H1 (cell line): ENCODE measurements at places on chromosomes 2 and 18.

- DNase-seq: no peak
- no peak overlapping the region for H3K27ac ChIP-seq
- H3K27me3 ChIP-seq: no peaks in the 10 kb centered on the region
- no peak overlapping the region for H3K4me3 ChIP-seq
- no peaks in the 10 kb centered on the region for H3K36me3 ChIP-seq
Observed at GRCh38 chr2:134897932-134898331, 20.7 kb upstream of the CCNT2 start.

- no peaks in the 10 kb centered on the region for H3K27me3 ChIP-seq
- DNase-seq: peak; percentile 39
- no peaks in the 10 kb centered on the region for H3K36me3 ChIP-seq
- H3K4me1 ChIP-seq: peaks cover 8% of the 10 kb centered on the region
Observed at GRCh38 chr18:72692086-72692485, 147.9 kb upstream of the CBLN2 start.

GRCh38 chr2:129620411-129620810 lies 359.1 kb upstream of the RAB6C start:
- H3K27me3 ChIP-seq: no peaks in the 10 kb centered on the region
- H3K4me1 ChIP-seq: peaks cover 3% of the 10 kb centered on the region; the same call in 1 of the 2 replicates
- no peak overlapping the region for H3K27ac ChIP-seq

- peaks cover 56% of the 10 kb centered on the region for H3K27me3 ChIP-seq
- H3K4me3 ChIP-seq: peak overlapping the region; percentile 80
- no peaks in the 10 kb centered on the region for H3K36me3 ChIP-seq
- peaks cover 18% of the 10 kb centered on the region for H3K4me1 ChIP-seq
- no peak overlapping the region for H3K27ac ChIP-seq
Observed at GRCh38 chr2:156331572-156332283, 793 bp downstream of the NR4A2 start.

DNA sequence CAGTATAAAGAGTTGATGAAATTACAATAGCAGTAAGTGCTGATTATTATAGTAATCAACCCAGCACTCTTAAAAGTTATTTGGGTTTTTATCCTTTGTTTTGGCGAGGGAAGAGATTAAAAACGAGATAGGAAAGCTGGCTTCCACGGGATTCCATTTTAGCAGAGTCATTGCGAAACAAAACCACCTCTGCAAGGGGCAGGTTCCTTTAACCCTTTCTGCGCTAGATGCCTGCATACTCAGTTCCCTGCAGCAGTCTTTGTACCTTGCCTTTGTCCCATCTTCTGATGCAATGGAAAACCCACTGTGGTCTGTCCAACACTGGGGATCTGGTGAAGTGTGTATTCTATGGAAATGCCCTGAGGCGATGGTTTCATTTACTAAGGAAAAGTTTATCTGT lies 2.7 kb downstream of the YPEL5 start:
- H3K4me3 ChIP-seq: peak overlapping the region; percentile 13; the same call in 1 of the 2 replicates
- DNase-seq: peak; percentile 53
- H3K4me1 ChIP-seq: peaks cover 4% of the 10 kb centered on the region; the same call in 1 of the 2 replicates
- H3K27me3 ChIP-seq: no peaks in the 10 kb centered on the region
- H3K36me3 ChIP-seq: no peaks in the 10 kb centered on the region
- H3K27ac ChIP-seq: peak overlapping the region; percentile 20; the same call in 1 of the 2 replicates

DNA sequence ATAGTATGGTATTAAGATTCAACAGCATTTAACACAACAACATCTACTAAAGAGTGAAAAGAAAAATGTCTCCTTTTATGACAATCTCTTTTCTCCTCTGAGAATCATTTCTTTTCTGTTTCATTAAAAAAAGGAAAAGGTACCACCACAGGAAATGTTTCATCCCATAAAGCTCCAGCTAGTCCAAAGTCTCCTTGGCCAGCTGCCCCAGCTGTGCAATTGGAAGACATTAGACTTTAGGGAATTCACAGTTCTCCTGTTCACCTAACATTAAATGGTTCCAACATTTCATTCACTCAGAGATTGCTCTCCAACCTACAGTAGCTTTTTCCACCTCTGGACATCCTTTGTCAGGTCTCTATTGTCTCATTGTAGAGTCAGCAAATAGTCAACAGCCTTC lies 78.7 kb upstream of the YPEL5 start:
- H3K27me3 ChIP-seq: no peaks in the 10 kb centered on the region
- H3K4me1 ChIP-seq: no peaks in the 10 kb centered on the region
- DNase-seq: no peak
- H3K4me3 ChIP-seq: no peak overlapping the region
- no peaks in the 10 kb centered on the region for H3K36me3 ChIP-seq

DNA sequence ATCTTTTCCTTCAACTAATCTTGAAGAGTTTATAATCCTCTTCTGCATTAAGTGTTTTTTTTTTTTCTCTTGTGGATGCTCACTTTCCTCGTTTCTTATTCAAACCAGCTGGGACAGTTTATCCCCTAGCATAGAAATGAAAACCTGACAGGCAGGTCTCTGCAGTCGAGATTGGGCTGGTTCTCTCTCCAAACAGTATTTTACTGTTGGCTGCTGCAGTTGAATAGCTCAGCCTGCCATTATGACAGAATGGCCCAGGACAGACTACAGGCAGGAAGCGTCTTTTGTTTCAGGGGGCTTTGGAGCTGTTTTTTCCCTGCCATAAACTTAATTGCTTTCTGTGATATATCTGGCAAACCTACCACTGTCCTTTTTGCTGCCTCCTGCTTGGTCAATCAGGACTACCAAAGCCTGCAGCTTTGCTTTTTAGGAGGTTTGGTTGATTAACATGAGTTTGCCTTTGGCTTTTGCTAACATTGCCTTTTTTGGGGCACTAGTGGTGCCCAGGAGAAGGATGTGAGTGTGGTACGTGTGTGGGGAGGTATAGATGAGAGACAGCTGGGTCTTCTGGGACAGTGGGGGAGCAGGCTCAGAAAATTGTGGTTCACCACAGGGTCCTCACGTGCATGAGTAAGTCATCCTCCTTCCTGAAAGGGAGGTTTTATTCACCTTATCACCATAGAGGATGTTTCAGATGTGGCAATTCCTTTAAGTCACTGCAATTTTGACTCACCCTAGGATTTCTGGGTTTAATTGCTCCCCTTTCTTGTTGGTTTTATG lies 128.7 kb downstream of the LYPD6B start:
- H3K4me1 ChIP-seq: no peaks in the 10 kb centered on the region
- H3K27me3 ChIP-seq: no peaks in the 10 kb centered on the region
- H3K27ac ChIP-seq: no peak overlapping the region
- no peaks in the 10 kb centered on the region for H3K36me3 ChIP-seq

- H3K36me3 ChIP-seq: peaks cover 2% of the 10 kb centered on the region; the same call in 1 of the 2 replicates
- no peak overlapping the region for H3K27ac ChIP-seq
- H3K27me3 ChIP-seq: no peaks in the 10 kb centered on the region
- no peaks in the 10 kb centered on the region for H3K4me1 ChIP-seq
- no peak for DNase-seq
- no peak overlapping the region for H3K4me3 ChIP-seq
Observed at GRCh38 chr2:119377993-119378345, 11.2 kb downstream of the DBI start.

- H3K4me3 ChIP-seq: no peak overlapping the region
- H3K27ac ChIP-seq: no peak overlapping the region
- DNase-seq: no peak
- H3K27me3 ChIP-seq: no peaks in the 10 kb centered on the region
- H3K4me1 ChIP-seq: 0 out of 2 replicates have a peak, but pooled peaks cover 5% of the 10 kb centered on the region
Observed at GRCh38 chr2:38374984-38375383, 2.1 kb downstream of the ATL2 start.

DNA sequence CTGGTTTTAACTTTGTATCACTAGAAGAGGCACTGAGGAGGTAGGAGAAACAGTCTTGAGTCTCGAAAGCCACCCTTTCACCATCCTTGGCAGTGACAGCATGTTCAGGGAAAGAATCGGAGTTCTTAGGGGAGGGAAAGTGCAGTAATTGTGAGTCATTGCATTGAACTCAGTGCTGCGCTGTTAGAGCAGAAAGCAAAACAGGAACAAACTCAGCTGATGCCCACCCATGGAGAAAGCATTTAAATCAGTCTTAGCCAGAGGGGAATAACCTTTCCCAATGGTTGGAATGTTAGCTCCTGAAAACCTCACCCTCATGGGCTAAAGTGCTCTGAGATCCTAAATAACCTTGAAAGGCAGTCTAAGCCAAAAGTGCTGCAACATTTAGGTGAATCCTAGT lies 845.6 kb upstream of the CNTNAP5 start:
- no peaks in the 10 kb centered on the region for H3K4me1 ChIP-seq
- H3K27ac ChIP-seq: no peak overlapping the region
- H3K36me3 ChIP-seq: no peaks in the 10 kb centered on the region
- H3K27me3 ChIP-seq: no peaks in the 10 kb centered on the region
- DNase-seq: no peak

DNA sequence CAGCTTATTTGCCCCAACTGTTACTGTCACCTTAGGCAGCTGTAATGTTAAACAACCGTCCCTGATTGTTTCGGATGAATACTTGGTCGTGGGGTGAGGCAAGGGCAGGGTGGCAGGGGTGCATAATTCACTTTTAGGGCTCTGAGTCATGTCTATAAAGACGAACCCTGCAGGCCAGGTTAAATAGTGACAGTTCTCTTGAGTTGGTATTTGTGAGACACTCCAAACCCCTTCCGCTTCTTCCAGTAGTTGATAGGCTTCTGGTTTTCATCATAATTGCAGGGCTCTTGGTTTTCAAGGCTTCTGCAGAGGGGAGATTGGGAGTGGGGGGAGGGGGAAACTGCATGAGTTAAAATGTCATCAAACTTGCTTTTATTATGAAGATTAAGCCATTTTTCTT lies 97.2 kb upstream of the TSPYL6 start:
- DNase-seq: no peak
- no peak overlapping the region for H3K27ac ChIP-seq
- peaks cover 6% of the 10 kb centered on the region; the same call in 1 of the 2 replicates for H3K4me1 ChIP-seq
- H3K4me3 ChIP-seq: no peak overlapping the region
- H3K36me3 ChIP-seq: no peaks in the 10 kb centered on the region

- H3K4me3 ChIP-seq: no peak overlapping the region
- no peak for DNase-seq
- H3K27ac ChIP-seq: no peak overlapping the region
- no peaks in the 10 kb centered on the region for H3K36me3 ChIP-seq
- no peaks in the 10 kb centered on the region for H3K4me1 ChIP-seq
Observed at GRCh38 chr18:2222270-2223185, 348.8 kb downstream of the METTL4 start.

DNA sequence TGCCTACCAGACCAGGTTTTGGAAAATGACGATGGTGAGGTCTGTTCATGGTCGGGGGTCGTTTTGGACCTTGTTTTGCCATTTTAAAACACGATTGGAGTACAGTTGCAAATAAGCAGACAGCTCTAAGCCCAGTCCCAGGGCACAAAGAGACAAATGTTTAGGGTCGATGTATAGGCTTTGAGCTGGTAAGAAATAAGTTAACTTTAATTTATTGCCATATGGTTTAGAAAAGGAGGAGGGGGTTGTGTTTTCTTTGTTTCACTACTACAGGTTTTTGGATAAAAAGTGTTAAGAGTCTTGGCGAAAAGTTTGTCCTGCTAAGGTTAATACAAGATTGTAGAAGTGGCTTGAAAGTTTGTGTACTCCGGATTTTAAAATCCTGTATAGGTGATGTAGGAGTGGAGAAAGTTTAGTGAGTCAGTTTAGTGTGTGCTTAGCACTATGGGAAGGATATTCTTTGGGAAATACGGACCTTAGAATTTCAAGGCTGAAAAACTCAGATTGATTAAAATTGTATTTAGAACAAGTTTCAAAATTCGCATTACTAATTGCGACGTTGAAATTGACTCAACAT lies 1.3 kb downstream of the KCMF1 start:
- H3K27ac ChIP-seq: peak overlapping the region; percentile 72
- peak overlapping the region; percentile 68 for H3K4me3 ChIP-seq
- H3K4me1 ChIP-seq: peaks cover 12% of the 10 kb centered on the region

- no peak overlapping the region for H3K4me3 ChIP-seq
- H3K36me3 ChIP-seq: no peaks in the 10 kb centered on the region
- H3K27ac ChIP-seq: no peak overlapping the region
- H3K27me3 ChIP-seq: no peaks in the 10 kb centered on the region
- H3K4me1 ChIP-seq: no peaks in the 10 kb centered on the region
Observed at GRCh38 chr2:59926731-59927130, 626.7 kb downstream of the BCL11A start.

DNA sequence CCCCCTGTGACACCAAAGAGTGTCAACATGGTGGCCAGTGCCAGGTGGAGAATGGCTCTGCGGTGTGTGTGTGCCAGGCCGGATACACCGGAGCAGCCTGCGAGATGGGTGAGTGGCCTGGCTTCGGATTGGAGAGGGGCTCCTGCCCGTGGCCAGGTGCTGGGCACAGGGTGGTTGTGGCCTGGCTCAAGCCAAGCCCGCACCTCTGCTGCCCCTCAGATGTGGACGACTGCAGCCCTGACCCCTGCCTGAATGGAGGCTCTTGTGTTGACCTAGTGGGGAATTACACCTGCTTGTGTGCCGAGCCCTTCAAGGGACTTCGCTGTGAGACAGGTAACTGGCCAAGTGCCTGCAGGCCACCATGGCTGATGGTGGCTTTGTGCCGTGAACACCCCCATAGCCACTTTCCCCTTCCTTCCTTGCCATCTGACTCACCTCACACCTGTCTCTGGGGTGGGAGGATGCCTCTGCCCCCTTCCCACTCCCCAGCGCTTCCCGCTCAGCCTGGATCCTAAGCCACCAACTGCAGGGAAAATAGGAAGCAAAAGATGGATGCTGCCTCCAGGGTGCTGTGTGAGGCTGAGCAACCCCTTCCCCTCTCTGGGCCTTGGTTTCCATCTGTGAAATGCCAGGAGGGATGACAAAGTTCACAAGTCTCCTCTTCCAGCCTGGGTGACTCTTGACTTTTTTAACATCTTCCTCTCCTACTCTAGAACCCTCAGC lies 41.8 kb downstream of the SNED1 start:
- H3K4me1 ChIP-seq: peaks cover 6% of the 10 kb centered on the region
- H3K4me3 ChIP-seq: no peak overlapping the region
- H3K36me3 ChIP-seq: no peaks in the 10 kb centered on the region
- H3K27ac ChIP-seq: no peak overlapping the region

DNA sequence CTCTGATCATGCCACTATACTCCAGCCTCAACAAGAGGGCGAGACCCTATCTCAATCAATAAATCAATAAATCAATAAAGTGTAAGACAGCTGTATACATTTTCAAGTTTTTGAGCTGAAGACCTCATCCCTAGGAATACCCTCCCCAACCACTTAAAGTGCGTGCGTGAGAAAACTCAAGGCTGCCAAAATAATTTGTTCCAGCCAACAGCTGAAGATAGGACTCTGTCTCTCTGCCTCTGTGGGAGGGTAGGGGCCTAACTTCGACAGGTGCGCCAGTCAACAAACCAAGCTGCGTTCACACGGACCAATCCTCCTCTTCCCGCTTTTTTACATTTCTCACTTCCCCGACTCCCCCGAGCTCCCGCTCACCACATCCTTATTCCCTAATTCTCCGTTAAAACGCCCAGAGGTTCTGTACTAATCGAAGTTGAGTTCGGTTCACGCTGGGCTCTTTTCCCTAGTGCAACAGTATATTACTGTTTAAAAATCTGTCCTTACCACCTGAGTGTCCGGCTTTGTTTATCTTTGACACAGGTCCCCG lies 618 bp downstream of the POLR2D start:
- peak overlapping the region; percentile 65 for H3K4me3 ChIP-seq
- H3K27ac ChIP-seq: no peak overlapping the region
- no peaks in the 10 kb centered on the region for H3K27me3 ChIP-seq
